ENCODE measurements at places on chromosomes 2 and 18. TPM values are rescaled to one million over a fixed set of nuclear protein-coding genes. Genes with fewer than 3 reads are reported as not detected.

The DSG4 gene
- total RNA-seq = not detected

The NGEF gene
- total RNA-seq = 22.8 TPM

The USP14 gene
- 29.5 TPM for total RNA-seq

The SERPINB7 gene
- total RNA-seq = not detected

The TLX2 gene
- not detected for total RNA-seq

The ZNF514 gene
- 35.9 TPM for total RNA-seq

The UGT1A5 gene
- not detected for total RNA-seq

The RAX gene
- total RNA-seq = not detected

The GTF3C2 gene
- total RNA-seq = 28.2 TPM
